ENCODE measurements at places on chromosomes 4 and X.

GRCh38 chrX:110228453-110228852 lies 89.4 kb downstream of the AMMECR1 start:
- DNase-seq: no peak

GRCh38 chr4:154781983-154782293 lies 866 bp downstream of the RBM46 start:
- no peak for DNase-seq

DNA sequence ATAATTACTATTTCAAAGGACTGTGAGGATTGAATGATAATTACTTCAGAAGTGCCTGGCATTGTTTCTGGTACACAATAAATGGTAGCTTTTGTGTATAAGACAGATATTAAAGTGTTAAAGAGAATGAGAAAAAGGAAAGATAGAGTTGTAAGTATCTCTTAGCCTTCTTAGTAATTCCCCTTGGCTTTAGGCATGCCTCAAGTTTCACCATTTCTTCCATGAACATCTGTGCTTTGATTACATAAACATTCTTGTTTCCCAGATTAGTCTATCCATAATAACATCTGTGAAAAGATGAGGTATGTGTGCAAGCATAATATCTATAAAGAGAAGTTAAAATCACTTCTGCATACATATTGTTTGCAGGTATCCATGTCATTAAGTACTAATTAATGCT lies 230.9 kb upstream of the TEX13A start:
- DNase-seq: no peak

DNA sequence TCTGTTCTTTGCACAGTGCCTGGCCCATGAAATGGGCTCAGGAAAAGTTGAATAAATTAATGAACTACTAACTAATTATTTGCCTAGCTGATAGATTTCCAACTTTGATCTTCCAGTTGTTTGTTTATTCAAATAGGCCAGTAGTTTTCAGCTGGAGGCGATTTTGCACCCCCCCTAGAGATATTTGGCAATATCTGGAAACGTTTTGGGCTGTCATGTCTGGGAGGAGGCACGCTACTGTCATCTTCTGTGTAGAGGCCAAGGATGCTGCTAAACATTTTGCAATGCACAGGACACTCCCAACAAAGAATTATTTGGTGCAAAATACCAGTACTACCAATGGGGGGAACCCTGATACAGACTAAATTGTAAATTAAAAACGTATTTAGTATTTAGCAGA lies 81.9 kb downstream of the VCX2 start:
- DNase-seq: no peak

- no peak for DNase-seq
Observed at GRCh38 chr4:108492816-108493595, 127.4 kb upstream of the RPL34 start.

DNA sequence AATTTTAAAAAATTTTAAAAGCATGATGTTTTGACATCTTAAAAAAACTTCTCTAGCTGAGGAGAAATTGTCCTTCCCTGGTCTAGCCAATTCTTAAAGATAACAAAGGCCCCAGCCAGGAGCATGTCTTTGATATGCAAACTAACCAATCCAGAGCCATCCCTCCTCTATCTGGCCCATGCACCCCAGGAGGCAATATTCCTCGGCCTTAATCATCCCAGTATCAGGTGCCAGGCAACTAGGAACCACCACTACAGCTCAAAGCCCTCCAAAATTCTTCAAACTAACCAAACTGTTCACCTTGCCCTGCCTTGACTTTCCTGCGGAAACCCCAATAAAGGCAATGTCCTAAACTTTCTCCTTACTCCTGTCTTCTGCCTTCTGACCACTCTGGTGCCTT lies 97.8 kb upstream of the USP9X start:
- DNase-seq: no peak

- no peak for DNase-seq
Observed at GRCh38 chr4:185582651-185583400, 47.5 kb upstream of the PDLIM3 start.

DNA sequence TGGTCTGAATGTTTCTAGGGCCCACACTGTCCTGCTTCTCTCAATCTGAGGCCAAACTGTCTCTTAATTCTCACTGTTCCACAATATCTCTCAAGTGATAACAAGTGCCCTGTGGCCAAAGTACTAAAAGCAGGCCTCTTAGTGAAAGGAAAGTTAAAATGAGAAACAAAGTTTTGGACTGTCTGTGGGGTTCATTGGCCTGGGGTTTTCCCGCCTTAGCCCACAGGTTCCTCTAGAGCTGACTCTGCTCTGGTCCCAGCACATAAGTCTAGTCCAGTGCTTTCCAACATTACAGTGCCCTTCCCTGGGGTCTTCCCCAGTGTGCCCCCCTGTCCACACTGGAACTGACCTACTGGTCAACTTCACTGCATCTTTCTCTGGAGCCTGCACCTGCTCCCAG lies 6.3 kb downstream of the MAGEB1 start:
- no peak for DNase-seq

GRCh38 chr4:129167640-129168260 lies 71.8 kb downstream of the C4orf33 start:
- no peak for DNase-seq

GRCh38 chr4:151415978-151416377 lies 7.0 kb downstream of the FHIP1A start:
- no peak for DNase-seq

DNA sequence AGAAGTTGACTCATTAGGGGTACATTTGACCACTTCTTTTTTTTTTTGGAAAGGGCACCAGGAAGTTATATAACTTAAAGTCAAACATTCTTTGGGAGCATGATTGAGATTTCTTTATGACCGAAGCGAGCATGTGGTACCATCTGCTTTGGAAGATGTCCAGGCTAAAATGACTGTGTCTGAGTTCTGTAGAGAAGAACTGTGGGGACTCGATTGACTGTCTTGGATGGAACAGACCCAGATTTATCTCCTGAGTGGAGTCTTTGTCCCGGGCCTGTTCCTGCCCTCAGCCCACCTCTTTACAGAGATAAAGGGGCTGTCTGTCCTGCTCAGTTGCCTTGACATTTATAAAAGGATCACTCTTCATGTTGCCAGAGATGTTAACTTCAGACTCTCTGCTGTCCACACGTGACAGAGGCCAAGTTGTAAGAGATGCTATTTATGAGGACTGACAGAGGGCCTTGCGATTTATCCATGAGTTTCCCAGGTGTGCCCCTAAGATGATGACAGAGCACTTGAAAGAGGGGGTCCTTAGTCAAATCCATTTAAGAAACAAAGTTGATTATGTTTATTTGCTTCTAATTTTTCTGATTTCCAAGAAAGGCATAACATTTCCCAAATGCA lies 16.8 kb downstream of the SMIM20 start:
- no peak for DNase-seq

DNA sequence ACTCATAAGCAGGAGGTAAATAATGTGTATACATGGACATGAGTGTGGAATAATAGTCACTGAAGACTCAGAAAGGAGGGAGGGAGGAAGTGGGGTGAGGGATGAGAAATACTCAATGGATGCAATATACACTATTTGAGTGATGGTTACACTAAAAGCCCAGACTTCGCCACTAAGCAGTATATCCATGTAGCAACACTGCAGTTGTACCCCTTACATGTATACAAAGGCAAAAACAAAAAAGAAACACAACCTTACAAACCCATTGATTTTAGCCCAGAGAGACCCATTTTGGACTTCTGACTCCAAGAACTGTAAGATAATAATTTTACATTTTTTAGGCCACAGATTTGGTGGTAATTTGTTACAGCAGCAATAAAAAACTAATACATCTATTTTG lies 51.5 kb downstream of the VMA21 start:
- DNase-seq: no peak

GRCh38 chr4:90165883-90166282 lies 38.7 kb downstream of the CCSER1 start:
- DNase-seq: no peak

DNA sequence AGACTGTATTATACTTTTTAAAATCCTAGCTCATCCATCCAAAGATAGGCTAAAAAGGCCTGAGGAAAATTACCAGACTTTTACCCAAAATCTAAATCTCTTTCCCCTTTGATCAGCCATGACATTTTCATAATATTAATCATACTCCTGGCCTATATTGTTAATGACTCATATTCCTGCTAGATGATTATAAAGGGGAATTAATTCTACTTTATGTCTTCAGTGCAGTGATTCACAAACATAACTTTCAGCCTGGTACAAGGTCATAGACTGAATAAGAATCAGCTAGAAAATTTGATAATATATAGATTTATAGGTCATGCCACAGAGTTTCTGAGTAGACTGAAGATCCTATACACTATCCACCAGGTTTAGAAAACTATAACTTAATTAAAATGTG lies 1905.4 kb downstream of the C4orf33 start:
- DNase-seq: no peak

DNA sequence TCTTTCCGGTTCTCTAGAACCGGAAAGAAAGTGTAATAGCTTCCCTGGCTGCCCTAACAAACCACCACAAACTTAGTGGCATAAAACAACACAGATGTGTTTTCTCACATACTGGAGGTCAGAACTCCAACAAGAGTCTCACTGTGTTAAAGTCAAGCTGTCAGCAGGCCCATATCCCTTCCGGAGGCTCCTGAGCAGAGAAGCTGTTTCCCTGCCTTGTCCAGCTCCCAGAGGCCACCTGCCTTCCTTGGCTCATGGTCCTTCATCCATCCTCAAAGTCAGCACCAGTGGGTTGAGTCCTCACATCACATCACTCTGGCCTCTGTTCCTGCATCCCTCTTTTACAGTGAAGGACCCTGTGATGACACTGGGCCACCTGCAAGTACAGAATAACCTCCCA lies 49.8 kb upstream of the HMX1 start:
- DNase-seq: no peak

GRCh38 chr4:141635736-141636081 lies 674 bp upstream of the IL15 start:
- DNase-seq: no peak

GRCh38 chr4:147194114-147194513 lies 248.4 kb upstream of the TTC29 start:
- no peak for DNase-seq
